Common myeloid progenitor, CD34-positive (primary cell): ENCODE measurements at places on chromosomes 12 and 14.

GRCh38 chr14:99427632-99428300 lies 52.9 kb downstream of the SETD3 start:
- H3K4me3 ChIP-seq: no peak overlapping the region
- no peaks in the 10 kb centered on the region for H3K4me1 ChIP-seq
- no peak overlapping the region for H3K27ac ChIP-seq

- DNase-seq: no peak
- no peaks in the 10 kb centered on the region for H3K36me3 ChIP-seq
Measured at GRCh38 chr12:89167986-89168385, 184.3 kb downstream of the DUSP6 start.

GRCh38 chr12:34336619-34337465 lies 314.5 kb downstream of the ALG10 start:
- H3K4me1 ChIP-seq: no peaks in the 10 kb centered on the region
- H3K36me3 ChIP-seq: no peaks in the 10 kb centered on the region
- H3K4me3 ChIP-seq: no peak overlapping the region
- DNase-seq: no peak
- no peaks in the 10 kb centered on the region for H3K27me3 ChIP-seq
- no peak overlapping the region for H3K27ac ChIP-seq

DNA sequence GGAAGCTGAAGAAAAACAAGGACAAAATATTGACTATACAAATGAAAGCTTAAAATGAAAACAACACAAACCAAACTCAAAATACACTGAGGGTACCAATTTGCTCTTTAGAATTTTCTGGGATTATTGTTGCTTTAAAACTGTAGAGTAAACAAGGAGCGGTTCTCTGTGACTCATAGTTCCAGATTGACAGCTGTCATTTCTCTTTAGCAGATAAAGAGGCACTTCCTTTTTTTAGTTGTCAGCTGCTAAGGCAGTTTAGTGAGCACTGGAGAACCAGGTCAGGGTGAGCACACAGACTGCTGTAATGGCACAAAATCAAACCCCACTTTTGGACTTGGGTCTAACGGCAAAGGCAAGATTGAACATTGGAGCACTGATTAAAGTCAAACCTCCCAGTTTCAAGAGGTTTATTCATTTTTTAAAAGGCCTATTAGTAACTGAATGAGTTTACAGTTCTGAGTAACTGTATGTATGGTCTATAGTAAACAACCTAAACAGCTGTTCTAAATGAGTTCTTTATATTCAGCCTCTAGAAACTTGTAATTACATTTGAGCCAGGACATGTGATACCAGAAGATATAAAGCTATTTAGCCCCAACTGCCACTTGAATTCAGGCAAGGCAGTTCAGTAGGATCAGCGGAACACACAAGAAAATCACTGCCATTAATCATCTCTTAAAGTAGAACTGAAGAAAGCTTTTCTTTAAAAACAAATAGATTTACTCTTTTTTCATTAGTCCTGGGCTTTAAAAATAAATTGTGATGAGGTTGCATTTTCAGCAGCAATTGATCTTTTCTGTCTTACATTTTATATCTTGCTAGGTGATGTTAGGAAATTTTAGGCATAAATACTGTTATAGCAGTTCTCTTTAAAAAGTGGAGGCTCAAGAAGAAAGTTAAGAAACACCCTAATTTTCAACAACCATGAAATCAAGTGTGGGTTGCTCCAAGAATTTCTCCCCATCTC lies 71.7 kb upstream of the PRICKLE1 start:
- no peak overlapping the region for H3K27ac ChIP-seq
- DNase-seq: no peak
- H3K27me3 ChIP-seq: no peaks in the 10 kb centered on the region
- no peaks in the 10 kb centered on the region for H3K36me3 ChIP-seq
- H3K4me1 ChIP-seq: no peaks in the 10 kb centered on the region

DNA sequence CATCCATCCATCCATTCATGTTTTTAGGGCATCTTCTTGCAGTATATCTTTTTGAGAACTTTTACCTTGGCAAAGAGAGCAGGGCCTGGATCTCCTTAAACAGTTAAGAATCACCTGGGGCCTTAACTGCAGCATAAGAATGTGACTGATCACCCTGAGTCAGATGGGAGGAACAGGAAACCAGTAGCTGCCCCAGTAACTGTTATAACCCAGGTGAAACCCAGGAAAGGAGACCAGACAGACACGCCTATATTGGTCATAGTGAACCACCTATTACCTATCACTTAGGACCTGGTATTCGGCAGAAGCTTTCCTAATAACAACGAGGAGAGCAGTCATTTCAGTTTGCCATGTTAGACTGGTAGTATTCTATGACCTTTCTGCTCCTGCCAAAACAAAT lies 43.4 kb upstream of the NR2C1 start:
- H3K36me3 ChIP-seq: no peaks in the 10 kb centered on the region
- H3K4me1 ChIP-seq: no peaks in the 10 kb centered on the region
- DNase-seq: no peak
- no peaks in the 10 kb centered on the region for H3K27me3 ChIP-seq

DNA sequence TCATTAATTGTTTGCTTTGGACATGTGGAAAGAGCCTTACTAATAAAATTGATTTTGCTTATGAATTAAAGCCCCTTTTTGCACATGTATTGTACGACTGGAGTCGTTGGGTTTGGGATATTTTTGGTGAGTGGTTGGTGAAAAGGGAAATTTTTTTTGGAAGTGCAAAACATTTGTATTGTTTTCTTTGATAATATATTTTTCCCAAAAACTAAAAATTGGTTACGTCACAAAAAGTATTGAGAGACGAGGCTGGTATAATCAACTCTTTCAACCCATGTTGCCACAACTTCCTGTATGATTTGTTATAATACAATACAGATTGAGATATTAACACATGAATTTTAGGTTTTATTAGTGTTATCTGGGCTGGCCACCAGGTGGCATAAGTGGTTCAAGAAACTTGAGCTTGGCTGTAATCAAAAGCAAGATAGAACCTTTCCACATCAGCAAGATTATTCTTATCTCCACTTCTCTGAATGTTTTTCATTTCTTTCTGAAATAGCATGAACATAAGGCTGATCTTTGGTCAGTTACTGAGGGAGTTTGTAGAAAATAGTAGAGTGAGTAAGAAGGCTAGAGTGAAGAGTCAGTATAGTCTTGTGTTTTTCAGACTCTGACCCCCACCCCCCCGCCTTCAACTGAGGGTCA lies 8.7 kb downstream of the NGDN start:
- H3K27ac ChIP-seq: no peak overlapping the region
- H3K27me3 ChIP-seq: no peaks in the 10 kb centered on the region
- peaks cover 36% of the 10 kb centered on the region for H3K36me3 ChIP-seq
- no peak overlapping the region for H3K4me3 ChIP-seq
- H3K4me1 ChIP-seq: no peaks in the 10 kb centered on the region

GRCh38 chr14:93978735-93979134 lies 2.4 kb upstream of the ASB2 start:
- no peaks in the 10 kb centered on the region for H3K36me3 ChIP-seq
- H3K27ac ChIP-seq: no peak overlapping the region
- H3K4me3 ChIP-seq: no peak overlapping the region
- no peak for DNase-seq

DNA sequence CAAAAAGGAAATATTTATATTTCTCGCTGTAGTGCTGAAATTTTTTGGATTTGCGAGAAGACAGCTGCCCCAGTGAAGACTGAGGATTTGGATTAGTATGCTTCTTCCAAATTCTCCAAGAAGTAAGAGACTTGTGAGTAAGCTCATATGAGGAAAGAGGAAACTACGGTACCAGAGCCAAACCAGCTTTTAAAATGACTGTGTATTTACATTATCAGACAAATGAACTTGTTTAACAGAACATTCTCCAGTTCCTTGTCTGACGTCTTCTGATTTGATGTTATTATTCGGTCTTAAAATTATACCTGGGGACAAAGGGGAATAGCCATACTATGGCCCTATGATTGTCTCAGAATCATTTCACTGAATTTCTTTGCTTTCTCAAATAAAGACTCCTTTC lies 8.0 kb downstream of the CLEC12B start:
- H3K4me1 ChIP-seq: peaks cover 25% of the 10 kb centered on the region
- DNase-seq: peak; percentile 61
- no peaks in the 10 kb centered on the region for H3K36me3 ChIP-seq
- H3K27ac ChIP-seq: peak overlapping the region; percentile 15
- no peak overlapping the region for H3K4me3 ChIP-seq
- no peaks in the 10 kb centered on the region for H3K27me3 ChIP-seq

DNA sequence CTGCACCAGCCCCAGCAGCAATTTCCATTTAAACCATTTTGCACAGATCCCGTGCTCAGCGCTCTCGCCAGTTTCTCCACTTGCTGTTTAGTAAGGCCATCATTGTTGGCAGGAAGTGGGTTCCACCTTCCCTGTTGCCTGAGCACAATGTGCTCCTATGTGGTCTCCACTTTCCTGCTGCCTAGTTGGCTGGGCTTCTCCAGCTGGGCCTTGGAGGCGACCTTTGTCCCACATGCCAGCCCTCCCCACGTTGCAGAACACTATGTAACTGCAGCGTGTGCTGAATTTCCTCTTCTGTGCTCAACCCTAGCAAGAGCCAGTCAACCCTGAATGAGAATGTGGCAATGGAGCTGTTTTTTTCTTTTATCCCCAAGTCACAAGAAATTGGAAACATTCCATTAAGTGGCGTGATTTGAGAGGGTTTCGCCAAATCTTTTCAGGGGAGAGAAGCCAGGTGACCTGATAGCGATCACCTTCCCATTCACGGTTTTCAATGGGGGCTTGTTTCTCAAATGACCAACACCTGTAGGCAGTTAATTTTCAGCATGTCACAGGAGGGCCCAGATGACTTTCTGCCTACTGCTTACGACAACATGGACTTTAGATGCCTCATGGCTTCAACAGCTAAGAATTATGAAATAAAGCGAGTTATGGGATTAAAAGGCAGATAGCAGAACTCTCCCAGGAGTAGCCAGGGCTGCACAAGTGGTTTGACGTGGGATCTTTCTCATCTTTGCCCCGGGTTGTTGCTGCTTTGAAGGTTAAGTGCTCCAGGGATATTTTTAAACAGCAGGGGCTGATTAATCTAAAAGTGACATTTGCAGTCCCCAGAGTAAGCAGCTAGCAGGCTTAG lies at the start of gene ACACB:
TSS of gene ACACB (plus strand) at position 830 of the 853 bp plus-strand sequence. CDS start 22,819 bp downstream, outside the sequence.
- H3K27me3 ChIP-seq: no peaks in the 10 kb centered on the region
- peaks cover 11% of the 10 kb centered on the region for H3K4me1 ChIP-seq
- DNase-seq: peak; percentile 57
- H3K4me3 ChIP-seq: no peak within 1 kb of the TSS
- no peak within 1 kb of the TSS for H3K27ac ChIP-seq
- no peaks in the 10 kb centered on the region for H3K36me3 ChIP-seq

GRCh38 chr14:50040401-50040775 lies 76.0 kb downstream of the VCPKMT start:
- peaks cover 59% of the 10 kb centered on the region for H3K4me1 ChIP-seq
- H3K4me3 ChIP-seq: no peak overlapping the region
- no peak overlapping the region for H3K27ac ChIP-seq
- no peaks in the 10 kb centered on the region for H3K27me3 ChIP-seq

GRCh38 chr12:2064071-2064507 lies 11.3 kb downstream of the CACNA1C start:
- no peaks in the 10 kb centered on the region for H3K27me3 ChIP-seq
- no peaks in the 10 kb centered on the region for H3K36me3 ChIP-seq
- DNase-seq: peak; percentile 72
- peak overlapping the region; percentile 38 for H3K4me3 ChIP-seq
- H3K27ac ChIP-seq: peak overlapping the region; percentile 17
- peaks cover 5% of the 10 kb centered on the region for H3K4me1 ChIP-seq

DNA sequence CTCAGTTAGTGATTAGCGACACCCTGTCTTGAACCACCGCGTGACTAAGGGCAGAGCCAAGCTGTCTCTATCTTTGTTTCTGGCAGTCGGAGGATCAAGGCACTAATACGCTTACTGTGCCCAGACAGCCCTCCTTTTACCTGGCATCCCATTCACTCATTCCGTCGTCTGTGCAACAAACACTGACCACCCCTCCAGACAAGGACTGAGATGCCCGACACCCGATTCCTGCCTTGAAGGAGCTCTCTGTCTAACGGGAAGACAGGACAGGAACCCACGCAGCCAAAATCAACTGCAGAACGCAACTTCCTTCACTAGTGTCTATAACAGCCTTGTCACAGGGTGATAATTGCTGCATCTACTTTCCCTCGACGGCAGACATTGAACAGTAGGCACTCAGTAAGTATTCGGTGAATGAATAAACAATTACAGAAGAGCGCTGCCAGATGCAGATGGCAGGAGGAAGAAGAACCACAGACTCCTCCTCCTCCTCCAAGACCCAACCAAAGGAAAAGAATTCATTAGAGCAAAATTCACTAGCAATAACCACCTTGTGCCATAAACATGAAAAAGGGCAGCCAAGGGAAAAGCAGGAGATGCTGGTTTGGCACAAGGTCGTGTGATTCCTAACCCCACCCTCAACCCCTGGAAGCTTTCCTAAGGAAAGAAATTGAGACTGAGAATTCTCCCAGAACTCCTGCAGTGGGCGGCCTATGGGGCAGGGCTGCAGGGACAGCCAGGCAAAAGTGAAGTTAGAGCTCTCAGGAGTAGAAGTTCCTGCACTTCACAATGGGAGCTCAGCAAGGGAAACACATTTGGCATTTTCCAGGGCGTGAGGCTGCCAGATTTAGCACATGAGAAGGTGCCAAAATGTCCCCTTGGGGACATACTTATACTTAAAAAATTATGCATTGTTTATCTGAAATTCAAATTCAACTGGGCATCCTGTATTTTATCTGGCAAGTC lies 186.6 kb upstream of the DIO3 start:
- H3K4me1 ChIP-seq: no peaks in the 10 kb centered on the region
- H3K36me3 ChIP-seq: no peaks in the 10 kb centered on the region
- no peak for DNase-seq
- H3K27me3 ChIP-seq: no peaks in the 10 kb centered on the region

DNA sequence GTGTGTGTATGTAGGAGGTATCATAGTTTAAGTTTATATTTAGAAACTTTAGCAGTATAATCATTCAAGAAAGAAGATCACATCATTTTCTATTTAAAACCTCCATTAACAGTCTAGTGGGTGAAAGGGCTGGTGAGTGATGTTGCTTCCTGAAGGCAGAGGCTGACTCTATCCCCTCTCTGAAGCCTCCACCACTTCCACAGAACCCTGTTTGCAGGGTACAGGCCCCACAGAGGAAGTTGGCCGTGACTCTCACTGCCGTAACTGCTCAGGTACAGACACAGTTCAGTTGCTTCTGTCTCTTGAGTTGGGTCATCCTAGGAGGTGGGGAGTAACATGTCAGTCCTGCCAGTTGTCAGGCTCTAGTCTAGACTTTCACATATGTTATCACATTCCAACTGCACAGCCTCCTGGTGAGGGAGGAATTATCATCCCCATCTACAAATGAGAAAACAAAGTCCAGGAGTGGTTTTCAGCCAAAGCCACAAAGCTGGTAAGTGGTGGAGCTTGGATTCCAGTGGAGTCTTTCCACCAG lies 31.5 kb downstream of the CFL2 start:
- peak; percentile 16 for DNase-seq
- no peaks in the 10 kb centered on the region for H3K36me3 ChIP-seq
- no peaks in the 10 kb centered on the region for H3K4me1 ChIP-seq
- no peaks in the 10 kb centered on the region for H3K27me3 ChIP-seq
- no peak overlapping the region for H3K27ac ChIP-seq
